Upper lobe of left lung (tissue), 6 donors: ENCODE measurements at places on chromosomes 16 and 17. TPM values are rescaled to one million over a fixed set of nuclear protein-coding genes. Genes with fewer than 3 reads are reported as not detected.

Gene CAVIN1
- 406 TPM for total RNA-seq

Gene MILR1
- total RNA-seq: 11.5 TPM

Gene TMEM92
- 8.4 TPM for total RNA-seq

Gene LDHD
- total RNA-seq: 35.6 TPM

Gene MMP2
- total RNA-seq: 79.6 TPM

Gene CCL8
- total RNA-seq: 0.29 TPM

Gene CTRB1
- total RNA-seq: 11.3 TPM

Gene PDIA2
- 0.64 TPM for total RNA-seq

- DNase-seq: peak; percentile 86
Observed at GRCh38 chr17:75060434-75061054, 13.5 kb downstream of the KCTD2 start.

DNA sequence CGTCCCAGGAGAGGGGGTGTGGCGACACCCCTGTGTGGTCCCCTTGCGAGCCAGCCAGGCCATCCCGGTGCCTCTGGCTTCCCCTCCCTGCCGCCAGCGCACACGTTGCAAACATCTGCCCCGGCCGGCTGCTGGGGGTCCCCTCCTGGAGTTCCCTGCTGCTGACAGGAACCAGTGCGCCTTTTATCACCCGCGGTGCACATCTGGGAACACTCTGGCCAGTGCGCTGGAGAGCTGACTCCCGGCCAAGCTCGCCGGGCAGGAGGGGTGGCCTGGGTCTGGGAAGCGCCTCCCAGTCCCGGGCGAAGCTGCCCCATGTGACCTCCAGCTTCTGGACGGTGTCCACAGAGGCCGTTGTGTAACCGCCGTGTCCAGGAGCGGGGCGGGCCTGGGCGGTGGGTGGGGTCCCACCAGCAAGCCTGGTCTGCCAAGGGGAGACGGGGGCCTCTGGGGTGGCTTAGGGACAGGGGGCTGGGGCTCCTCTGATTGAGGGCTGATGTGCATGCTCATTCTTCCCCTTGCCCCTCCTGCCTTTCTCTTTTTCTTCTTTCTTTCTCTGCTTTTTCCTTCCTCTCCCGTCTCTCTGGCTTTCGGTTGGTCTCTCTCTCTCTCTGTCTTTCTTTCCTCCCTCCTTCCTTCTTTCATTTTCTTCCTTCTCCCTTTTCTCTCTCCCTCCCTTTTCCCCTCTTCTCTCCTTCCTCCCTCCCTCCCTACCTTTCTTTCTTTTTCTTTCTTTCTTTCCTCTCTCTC is 25.2 kb upstream of the CIBAR2 start:
- peak; percentile 95 for DNase-seq

GRCh38 chr17:77821114-77821513 is 137.4 kb upstream of the TNRC6C start:
- DNase-seq: no peak

DNA sequence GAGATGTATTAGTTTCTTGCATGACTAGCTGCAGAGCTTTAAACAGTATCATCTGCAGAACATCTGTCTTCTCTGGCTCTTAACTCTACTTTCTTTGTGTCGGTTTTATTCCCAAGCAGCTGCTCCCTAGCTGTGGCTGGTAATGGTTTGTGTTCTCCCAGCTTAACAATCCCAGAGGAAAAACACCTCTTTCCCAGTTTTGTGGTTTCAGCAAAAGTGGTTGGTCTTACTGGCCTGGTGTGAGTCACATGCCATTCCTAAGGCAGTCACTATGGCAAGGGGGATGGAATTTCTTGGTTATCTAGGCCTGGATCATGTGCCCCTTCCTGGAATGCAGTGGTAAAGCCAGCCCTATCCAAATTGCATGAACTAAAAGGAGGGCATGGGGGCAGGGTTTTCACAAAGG is 27.5 kb downstream of the OMG start:
- DNase-seq: no peak

- DNase-seq: no peak
Observed at GRCh38 chr17:65362826-65363225, 198.6 kb downstream of the AXIN2 start.

- no peak for DNase-seq
Observed at GRCh38 chr16:67723151-67723910, 4.2 kb upstream of the GFOD2 start.

GRCh38 chr17:74089869-74090464 is 113.5 kb upstream of the RPL38 start:
- no peak for DNase-seq

DNA sequence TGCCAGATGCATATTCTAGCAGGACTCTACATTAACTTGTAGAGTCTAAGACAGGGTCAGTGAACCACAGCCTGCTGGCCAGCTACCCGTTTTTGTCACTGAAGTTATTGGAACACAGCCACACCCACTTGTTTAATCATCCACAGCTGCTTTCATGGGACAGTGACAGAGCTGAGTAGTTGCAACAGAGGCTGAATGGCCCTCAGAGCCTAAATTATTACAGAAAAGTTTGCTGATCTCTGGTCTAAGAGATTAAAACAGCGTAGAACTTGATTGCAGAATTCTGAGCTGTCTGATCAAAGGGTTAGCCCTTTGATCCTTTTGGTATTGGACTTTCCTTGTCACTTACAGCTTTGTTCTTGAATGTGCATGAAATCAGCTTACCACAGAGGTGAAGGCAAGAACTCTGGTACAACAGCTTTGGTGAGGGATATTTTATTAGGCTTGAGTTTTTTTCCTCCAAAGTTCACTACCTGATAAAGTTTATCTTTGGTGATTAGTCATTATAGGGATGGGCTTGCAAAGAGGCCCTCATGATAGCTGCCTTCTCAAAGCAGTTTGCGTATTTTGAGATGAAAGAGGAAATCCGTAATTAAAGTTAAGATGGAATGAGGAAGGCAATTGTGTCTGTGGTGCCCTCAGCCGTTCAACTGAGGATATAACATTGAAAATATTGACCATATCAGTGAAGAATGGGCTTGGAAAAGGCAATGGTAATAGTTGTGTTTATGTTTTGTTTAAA is 23.6 kb downstream of the ALDH3A2 start:
- no peak for DNase-seq

GRCh38 chr16:78395035-78395434 is 295.6 kb downstream of the WWOX start:
- no peak for DNase-seq

DNA sequence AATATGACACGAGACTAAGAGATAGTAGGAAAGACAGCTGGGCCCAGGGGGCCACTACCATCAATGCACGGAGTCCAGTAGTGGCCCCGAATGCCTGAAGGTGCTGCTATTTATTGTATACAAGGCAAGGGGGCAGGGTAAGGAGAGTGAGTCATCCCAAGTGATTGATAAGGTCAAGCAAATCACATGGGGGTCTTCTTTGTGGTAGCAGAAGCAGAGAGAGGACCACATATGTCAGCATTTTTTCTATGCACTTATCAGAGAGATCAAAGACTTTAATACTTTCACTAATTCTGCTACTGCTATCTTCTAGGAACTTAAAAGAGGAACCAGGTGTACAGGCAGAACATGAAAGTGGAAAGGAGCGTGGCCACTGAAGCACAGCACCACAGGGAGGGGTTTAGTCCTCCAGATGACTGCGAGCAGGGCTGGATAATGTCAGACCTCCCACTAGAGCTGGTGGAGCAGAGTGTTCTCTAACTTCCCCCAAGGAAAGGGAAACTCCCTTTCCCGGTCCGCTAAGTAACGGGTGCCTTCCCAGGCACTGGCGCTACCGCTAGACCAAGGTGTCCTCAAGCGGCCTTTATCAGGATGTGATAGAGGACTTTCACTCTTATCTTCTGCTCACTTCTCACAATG is 26.4 kb upstream of the ARL4D start:
- peak; percentile 50 for DNase-seq

GRCh38 chr17:34406226-34406625 is 43.2 kb upstream of the CCL1 start:
- no peak for DNase-seq

DNA sequence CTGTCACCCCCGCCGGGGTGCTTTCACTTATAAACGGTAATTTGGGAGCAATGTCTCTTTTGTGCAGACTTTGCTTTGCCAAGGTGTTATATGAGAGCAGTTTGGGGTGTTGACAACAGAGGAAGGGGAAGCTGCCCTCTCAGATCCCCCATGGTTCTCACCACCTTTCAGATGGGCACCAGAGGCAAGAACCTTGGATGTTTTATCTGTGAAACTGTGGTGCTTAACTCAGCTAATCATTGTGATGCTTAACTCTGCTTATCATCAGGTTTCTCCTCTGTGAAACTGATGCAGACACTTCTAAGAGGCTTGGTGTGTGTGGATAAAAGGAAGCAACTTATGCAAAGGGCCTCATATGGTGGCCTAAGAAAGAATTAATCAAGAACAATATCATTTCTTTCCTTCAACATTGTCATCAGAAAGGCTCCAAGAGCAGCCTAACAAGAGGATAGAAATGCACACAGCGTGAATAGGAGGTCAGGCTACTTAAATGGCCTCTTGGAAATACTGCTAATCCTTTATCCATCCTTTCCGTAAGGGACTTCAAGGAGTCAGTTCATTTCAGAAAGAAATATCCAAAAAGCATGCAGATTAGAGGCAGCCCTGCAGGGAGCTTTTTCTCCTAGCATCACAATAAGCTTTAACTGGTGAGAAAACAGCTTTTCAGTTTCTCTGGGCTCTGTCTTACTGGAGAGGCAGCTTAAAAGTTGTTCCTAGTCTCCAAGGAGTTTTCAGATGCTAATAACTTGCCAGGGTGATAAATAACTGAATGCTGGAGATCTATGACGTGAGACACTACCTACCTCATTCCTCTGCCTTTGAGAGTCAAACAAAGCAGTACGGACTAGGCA is 55.1 kb upstream of the CLEC3A start:
- DNase-seq: no peak

DNA sequence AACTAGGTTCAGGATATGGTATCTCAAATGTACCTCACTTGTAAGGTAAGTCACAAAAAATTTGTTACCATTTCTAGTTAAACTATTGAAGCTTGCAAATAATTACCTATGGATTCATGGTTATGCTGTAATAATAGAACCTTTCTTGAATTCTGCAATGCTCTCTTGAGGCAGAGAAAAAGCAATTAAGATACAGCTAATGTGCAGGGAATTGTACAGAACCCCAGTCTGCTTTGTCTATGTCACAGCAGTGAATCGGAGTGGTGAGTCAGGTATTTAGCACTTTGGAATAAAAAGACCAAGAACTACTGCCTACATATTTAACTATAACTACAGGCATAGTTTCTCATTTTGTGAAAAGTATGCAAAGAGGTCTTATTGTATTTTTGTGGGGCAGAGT is 228.7 kb upstream of the GOT2 start:
- no peak for DNase-seq

DNA sequence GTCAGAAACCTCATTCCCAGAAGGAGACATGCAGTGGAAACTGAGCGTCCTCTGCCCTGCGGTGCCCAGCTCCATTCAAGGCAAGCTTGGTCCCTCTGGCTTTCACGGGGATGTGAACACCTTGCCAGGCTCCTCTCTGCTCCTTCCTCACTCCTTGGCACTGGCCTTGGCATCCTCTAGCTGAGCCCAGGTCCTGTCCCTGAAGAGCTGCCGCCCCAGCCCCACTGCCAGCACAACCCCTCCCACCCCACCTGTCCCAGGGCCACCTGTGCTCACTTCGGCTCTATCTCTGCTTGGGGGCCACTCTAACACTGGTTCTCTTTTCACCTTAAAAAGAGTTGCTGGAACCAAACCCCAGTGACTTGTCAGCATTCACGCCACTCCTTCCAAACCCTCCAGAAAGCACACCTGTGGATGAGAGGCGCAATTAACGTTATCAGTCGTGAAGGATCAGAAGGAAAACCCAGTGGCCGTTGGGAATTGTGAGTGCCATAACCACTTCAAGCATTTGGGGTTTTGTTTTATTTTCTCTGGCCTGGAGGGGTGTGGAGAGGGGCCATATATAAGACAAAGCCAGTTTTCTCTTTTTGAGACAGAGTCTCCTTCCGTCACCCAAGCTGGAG is 103.7 kb downstream of the AXIN2 start:
- no peak for DNase-seq

- no peak for DNase-seq
Observed at GRCh38 chr17:34974794-34975785, 5.2 kb upstream of the LIG3 start.

- DNase-seq: no peak
Observed at GRCh38 chr16:180101-180675, at the start of gene HBQ1. Gene HBQ1 (plus strand): TSS chr16:180459. CDS start chr16:180487, 28 bp downstream.

DNA sequence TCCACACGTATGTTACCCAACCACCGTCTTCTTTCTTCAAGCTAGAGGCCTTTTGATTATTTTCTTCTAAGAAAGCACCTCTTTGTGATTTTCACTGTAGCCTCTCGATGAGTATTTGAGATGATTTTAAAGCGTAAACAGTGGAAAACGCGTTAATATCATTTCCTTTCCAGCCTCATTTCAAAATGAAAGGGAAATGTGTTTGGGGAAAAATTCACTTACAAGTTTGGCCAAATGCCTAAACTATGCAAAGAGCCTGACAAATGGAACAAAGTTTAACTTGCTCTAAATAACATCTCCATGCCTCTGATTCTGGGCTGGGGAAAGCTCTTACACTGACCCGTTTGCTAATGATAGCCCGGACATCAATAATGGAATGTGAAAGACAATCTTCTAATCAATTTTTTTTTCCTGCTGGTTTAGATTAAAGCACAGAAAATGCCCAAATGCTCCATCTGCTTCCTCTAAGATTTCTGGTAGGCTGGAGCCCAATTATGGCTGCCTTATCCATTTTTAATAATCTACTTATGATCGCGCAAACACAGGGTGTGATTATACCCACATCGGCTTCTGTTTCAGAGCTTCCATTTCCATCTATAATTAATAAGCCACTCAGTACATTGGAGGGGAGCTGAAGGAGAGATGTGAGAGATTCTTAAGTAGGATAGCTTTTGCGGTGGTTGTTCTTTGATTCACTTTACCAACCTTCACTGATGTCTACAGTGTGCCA is 43.5 kb downstream of the HS3ST2 start:
- no peak for DNase-seq

- DNase-seq: no peak
Observed at GRCh38 chr17:6480303-6480675, 36.0 kb downstream of the PIMREG start.

DNA sequence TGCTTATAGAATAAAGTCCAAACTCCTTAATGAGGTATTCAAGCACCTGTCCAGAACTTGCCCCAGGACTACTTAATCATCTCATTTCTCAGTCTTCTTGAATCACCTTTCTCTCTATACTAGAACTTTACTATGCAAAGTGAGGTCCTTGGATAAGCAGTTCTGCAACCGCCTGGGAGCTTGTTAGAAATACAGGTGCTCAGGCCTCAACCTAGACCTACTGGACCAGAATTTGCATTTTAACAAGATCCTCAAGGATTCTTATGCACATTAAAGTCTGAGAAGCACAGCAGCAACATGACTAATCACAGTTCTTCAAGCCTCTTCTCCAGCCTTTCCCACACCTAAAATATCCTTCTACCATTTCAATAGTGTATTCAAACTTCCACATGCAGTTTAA is 61.7 kb downstream of the GRB7 start:
- no peak for DNase-seq

- no peak for DNase-seq
Observed at GRCh38 chr16:47676635-47677177, 215.6 kb downstream of the PHKB start.
